ENCODE measurements at places on chromosomes 7 and 10.
A peak's percentile ranks its signal among the peaks of the same experiment; 100 is the strongest.

- no peak for DNase-seq
These were observed 1.6 kb upstream of the PPP2R2D start for GRCh38 chr10:131899116-131899690.

DNA sequence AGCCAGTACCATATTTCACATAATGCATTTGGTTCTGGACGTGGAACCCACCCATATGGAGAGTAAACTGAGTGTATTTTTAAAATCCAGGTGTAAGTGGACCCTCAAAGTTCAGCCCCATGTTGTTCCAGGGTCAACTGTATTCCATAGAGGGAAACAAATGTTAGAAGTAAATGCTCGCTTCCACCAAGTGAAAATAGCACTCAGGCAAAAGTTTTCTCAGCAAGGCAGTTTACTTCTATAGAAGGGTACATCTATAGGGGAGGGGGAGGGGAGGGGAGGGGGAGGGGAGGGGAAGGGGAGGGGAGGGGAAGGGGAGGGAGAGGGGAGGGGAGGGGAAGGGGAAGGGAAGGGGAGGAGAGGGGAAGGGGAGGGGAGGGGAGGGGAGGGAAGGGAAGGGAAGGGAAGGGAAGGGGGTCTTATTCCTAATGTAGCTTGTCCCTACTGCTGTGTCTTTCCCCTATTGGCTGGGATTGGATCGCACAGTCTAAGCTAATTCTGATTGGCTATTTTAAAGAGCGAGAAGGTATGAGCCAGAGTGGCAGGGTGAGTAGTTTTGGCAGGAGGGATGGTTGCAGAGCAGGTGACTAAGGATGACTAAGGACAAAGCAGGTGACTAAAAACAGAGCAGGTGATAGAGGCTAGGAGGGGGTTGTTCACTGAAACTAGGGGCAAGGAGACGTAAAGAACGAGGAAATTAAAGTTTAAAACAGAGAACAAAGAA, 29.1 kb downstream of the GARIN1A start:
- DNase-seq, result no peak

DNA sequence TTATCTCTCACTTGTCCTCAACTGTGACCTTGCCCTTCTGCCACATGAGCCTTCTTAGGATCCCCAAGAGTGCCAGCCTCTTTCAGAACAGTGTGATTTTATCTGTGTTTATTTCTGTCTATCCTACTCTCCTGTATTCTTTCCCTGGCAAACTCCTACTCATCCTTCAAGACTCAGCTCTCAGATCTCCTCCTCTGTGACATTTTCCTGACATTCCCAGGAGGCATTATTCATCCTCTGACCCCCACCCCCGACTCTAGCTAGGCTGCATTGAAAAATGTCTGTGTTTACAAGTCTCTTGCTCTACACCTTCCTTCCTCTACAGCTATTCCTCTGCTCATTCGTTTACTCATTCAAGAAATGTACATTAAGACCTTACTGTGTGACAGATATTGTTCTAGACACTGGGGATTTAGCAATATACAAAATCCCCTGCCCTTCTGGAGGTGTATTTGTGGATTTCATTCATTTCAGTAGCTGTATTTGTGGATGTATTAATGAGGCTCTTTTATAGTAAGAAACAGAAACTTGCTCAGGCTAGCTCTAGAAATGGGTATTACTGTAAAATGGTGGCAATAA, 61.4 kb upstream of the COMTD1 start:
- DNase-seq, result no peak

- DNase-seq, result peak; percentile 98
These were observed at the start of gene ZKSCAN5 for GRCh38 chr7:99504603-99505323. Gene ZKSCAN5 (plus strand): TSS chr7:99504662. CDS start chr7:99506045, 1,383 bp downstream.

DNA sequence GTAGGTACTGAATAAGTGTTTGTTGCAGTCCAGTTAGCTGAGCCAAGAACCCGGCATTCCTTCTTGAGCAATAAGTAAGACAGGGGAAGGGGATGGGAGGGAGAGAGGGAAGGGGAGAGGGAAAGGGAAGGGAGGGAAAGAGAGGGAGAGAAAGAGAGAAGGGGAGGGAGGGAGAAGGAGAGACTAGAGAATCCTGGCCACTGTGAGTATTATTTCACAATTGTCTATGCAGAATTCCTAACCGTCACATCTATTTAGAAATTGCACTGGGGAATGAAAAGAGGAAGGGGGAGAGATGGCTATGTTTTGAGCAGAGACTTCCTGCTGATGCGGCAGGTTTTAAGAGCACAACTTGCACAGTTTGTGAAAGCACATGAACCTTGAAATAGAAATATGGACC, 251.4 kb upstream of the ZMIZ1 start:
- no peak for DNase-seq

DNA sequence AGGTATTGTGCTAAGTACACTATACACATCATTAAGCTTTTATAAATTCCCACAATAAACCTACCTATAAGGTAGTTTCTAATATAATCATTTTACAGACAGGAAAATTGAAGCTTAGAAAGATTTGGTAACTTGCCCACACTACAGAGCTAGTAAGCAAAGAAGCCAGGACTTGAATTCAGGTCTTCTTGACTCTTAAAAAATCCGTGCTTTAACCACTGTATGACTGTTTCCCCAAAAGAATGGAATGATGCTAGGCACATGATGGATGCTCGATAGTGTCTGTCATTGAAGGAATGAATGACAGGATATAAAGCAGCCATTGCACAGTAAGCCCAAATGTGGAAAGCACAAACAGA, 26.6 kb downstream of the ZNF800 start:
- no peak for DNase-seq

GRCh38 chr10:86481761-86482160, 39.8 kb downstream of the WAPL start:
- DNase-seq, result no peak

GRCh38 chr7:136150311-136150710, 173.2 kb upstream of the MTPN start:
- no peak for DNase-seq

GRCh38 chr7:116145245-116145852, 65.0 kb upstream of the TES start:
- no peak for DNase-seq

Measured in fibroblast of villous mesenchyme (primary cell).